Stimulated activated CD8-positive, alpha-beta memory T cell treated with anti-CD3 and anti-CD28 coated beads, Interleukin-15, amount 100 ng/mL, for 48 hours (primary cell): ENCODE measurements at places on chromosomes 1 and 21.

GRCh38 chr1:151898519-151898991 lies 10.8 kb downstream of the THEM4 start:
- DNase-seq: no peak

DNA sequence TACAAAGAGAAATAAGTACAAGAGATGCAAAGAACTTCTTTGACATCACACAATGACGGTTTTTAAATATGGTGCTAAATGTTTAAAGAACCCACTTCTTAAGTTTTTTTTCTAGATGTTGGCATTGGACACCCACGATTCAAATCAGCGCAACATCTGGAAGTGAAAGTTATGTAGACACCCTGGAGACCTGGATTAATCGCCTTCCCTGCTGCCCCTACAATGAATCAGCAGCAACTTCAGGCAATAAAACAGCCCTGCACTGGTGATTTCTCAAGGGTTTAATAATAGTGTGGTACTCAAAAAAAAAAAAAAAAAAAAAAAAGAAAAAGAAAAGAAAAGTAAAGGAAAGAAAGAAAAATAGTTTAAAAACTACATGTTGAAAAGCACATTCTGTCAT lies 248.3 kb downstream of the NUF2 start:
- no peak for DNase-seq

- no peak for DNase-seq
These were observed 96.0 kb upstream of the ERRFI1 start for GRCh38 chr1:8122160-8122476.

DNA sequence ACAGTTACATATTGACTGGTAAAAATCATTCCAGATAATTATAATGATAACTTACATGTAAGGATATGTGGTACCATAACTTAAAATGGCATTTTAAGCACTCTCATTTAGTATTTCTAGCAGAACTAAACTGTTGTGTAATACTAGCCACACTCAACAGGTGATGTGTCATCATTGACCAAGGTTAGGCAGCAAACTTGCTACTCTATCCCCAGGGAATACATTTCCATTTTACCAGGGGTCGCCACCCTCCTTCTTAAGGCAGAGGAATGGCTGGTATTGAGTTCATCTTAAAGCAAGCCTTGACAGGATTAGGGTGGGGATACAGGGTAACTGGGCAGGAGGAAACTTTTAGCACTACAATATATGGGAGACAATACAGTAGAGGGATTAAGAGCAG lies 259.8 kb upstream of the CAMK1G start:
- no peak for DNase-seq

GRCh38 chr21:15001857-15002606 lies 62.8 kb downstream of the NRIP1 start:
- DNase-seq: no peak

- no peak for DNase-seq
These were observed 14.6 kb downstream of the TEX38 start for GRCh38 chr1:46686255-46686654.

DNA sequence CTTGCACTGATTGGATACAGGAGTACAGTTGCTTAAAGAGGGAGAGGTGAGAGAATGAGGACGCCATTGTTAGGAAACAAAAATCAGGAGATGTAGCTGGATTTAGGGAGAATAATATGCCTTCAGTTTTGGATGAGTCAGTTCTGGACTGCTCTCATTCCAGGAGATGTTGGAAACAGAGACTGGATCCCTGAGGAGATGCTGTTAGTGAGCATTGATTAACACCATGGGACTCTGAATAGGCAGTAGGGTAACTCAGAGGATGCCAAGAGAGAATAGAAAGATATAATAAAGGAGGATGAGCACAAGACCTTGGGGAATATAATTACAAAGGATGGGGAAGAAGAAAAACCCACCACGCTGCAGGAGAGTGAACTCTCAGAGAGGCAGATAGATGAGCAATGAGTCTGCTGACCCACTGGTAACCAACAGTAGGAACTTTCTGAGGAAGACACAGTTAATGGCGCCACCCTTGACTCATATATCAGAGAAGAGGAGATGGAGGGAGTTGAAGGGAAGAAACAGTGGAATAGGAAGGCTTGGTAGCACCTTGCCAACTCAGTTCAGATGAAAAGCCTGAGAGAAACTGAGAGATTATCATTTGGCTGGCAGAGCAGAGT lies 10.5 kb downstream of the KCNJ15 start:
- DNase-seq: no peak
